Activated CD8-positive, alpha-beta memory T cell treated with anti-CD3 and anti-CD28 coated beads, Interleukin-2, amount 10 ng/mL, durations not matched to agents 7 days and 5 days (primary cell): ENCODE measurements at places on chromosomes 6 and 20. TPM values are rescaled to one million over a fixed set of nuclear protein-coding genes. Genes with fewer than 3 reads are reported as not detected.

DNA sequence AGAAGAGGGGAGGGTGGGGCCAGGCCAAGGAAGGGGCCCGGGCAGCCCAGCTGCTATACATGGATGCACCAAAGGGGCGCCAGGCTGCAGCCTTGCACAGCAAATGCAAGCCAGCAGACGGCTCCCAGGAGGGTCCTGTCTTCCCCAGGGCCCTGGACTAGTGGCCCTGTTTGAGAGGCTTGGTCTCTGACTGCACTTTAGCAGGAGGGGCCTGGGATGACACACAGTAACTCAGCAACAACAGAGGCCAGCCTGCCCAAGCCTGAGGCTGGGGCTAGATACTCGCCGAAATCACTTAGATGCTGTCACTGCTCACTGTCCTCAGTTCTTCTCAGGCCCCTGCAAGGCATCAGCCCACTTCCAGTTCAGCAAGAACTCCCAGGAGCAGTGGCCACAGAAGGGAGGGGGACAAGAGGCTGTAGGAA is 73.5 kb downstream of the TRAM2 start:
- H3K27me3 ChIP-seq = no peaks in the 10 kb centered on the region
- H3K36me3 ChIP-seq = no peaks in the 10 kb centered on the region
- DNase-seq = no peak
- H3K4me1 ChIP-seq = peaks cover 3% of the 10 kb centered on the region
- no peak overlapping the region for H3K4me3 ChIP-seq

The MUC21 gene
- not detected for total RNA-seq

The CST8 gene
- not detected for total RNA-seq

DNA sequence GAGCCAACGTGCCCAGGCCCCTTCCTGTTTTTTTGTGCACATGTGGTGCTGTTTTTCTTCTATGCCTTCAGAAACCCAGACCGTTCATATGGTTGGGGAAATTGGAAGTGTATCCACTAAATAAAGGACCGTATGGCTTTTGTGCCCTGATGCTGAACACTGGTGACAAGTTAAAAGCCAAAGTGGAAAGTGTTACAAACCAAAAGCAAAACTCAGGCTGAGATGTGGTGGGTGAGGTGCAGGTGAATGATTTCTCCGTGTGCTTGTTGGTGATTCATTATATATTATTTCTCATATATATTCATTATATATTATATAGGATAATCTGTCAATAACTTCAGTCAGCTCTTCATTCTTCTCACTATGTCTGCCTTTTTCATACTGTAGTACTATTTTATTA is 148.6 kb downstream of the SOBP start:
- H3K4me1 ChIP-seq = peaks cover 25% of the 10 kb centered on the region
- no peak overlapping the region for H3K27ac ChIP-seq
- peaks cover 2% of the 10 kb centered on the region for H3K36me3 ChIP-seq
- H3K27me3 ChIP-seq = peaks cover 74% of the 10 kb centered on the region
- H3K4me3 ChIP-seq = no peak overlapping the region

The SAPCD1 gene
- total RNA-seq = 19.2 TPM

GRCh38 chr6:4336084-4336483 is 200.7 kb upstream of the ECI2 start:
- H3K4me3 ChIP-seq = no peak overlapping the region
- DNase-seq = no peak
- H3K27ac ChIP-seq = no peak overlapping the region

The TMEM217 gene
- 2.7 TPM for total RNA-seq

DNA sequence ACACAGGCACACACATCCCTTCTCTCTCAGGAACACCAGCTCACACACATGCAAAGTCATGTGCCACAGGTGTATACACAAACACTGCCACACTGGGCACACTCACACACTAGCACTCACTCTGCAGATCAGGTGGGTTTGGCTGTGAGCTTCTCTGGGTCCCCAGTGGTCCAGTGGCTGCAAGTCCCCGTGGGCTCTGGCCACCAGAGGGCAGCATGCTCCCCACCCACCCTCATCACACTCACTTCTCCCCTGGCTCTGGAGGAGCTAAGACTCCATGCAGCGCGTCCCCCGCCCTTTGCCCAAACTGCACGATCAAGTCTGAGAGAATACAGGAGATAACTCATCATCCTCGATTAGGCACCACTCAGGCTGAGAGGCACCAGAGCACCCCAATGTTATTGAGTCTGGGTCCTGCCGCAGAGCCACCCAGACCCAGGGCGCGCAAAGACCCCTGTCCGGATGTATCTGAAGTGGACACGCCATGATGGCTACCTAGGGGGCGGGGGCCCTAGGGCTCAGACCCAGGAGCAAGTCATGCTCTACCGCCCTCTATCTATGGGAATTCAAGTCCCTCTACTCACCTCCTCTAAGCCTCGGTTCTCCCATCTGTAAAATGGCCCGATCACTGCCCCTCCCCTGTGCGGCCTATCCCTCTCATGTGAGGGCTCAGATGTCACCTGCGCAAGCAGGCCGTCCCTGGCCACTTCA is 90.5 kb downstream of the GRM4 start:
- no peak overlapping the region for H3K4me3 ChIP-seq
- no peaks in the 10 kb centered on the region for H3K4me1 ChIP-seq
- DNase-seq = peak; percentile 74
- peaks cover 8% of the 10 kb centered on the region for H3K27me3 ChIP-seq

The MMUT gene
- 15.1 TPM for total RNA-seq

GRCh38 chr20:14337400-14338171 is at the start of gene FLRT3:
Gene FLRT3 (minus strand): TSS chr20:14337612. CDS start chr20:14327506, 10,106 bp downstream.
- H3K4me3 ChIP-seq = no peak within 1 kb of the TSS
- no peak for DNase-seq
- H3K4me1 ChIP-seq = no peaks in the 10 kb centered on the region

- no peak overlapping the region for H3K27ac ChIP-seq
- peaks cover 2% of the 10 kb centered on the region for H3K36me3 ChIP-seq
- H3K27me3 ChIP-seq = peaks cover 51% of the 10 kb centered on the region
- H3K4me1 ChIP-seq = peaks cover 4% of the 10 kb centered on the region
- no peak overlapping the region for H3K4me3 ChIP-seq
Observed at GRCh38 chr6:157249826-157250225, 73.5 kb downstream of the TMEM242 start.

DNA sequence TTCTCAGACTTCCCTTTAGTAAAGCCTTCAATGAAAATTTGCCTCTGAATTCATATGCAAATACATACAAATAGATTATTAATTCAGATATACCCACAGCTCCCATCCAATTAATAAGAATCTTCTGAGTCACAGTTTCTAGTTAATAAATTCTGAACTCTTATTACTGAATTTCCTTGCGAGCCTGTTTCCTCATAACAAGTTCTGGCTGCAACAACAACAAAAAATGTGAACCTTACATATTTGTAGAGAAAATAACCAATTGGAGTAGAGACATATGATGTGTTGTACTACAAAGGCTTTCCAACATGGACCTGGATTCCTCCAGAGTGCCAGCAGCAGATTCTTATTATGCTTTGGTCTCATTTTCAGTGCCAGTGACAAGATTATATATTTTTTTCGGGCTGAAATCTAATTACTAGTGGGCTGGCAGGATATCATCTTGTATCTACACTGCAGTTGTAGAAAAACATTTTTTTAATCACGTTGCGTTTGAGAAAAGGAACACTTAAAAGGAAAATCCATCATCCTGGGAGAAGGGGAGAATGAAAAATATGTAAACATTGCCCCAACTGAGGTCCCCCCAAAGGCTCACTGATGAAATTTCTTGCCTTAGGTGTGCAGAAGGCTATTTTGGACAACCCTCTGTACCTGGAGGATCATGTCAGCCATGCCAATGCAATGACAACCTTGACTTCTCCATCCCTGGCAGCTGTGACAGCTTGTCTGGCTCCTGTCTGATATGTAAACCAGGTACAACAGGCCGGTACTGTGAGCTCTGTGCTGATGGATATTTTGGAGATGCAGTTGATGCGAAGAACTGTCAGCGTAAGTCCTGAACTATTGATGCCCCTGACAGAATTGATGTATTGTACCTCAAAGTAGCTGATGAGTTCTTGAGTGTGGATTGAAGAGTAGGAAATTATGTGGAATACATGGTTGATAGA is 404.6 kb downstream of the LAMA2 start:
- H3K27me3 ChIP-seq = no peaks in the 10 kb centered on the region
- no peaks in the 10 kb centered on the region for H3K36me3 ChIP-seq
- DNase-seq = no peak
- H3K4me1 ChIP-seq = no peaks in the 10 kb centered on the region
- H3K27ac ChIP-seq = no peak overlapping the region
- no peak overlapping the region for H3K4me3 ChIP-seq

The CST2 gene
- not detected for total RNA-seq

The CTSZ gene
- 48.0 TPM for total RNA-seq

The NR2E1 gene
- not detected for total RNA-seq

The FAM83C gene
- not detected for total RNA-seq

The PRRT1 gene
- total RNA-seq = 0.23 TPM

The MAS1 gene
- not detected for total RNA-seq

GRCh38 chr6:151847064-151847463 is 39.6 kb downstream of the ESR1 start:
- no peaks in the 10 kb centered on the region for H3K4me1 ChIP-seq
- no peaks in the 10 kb centered on the region for H3K27me3 ChIP-seq
- H3K36me3 ChIP-seq = no peaks in the 10 kb centered on the region
- no peak overlapping the region for H3K27ac ChIP-seq
- H3K4me3 ChIP-seq = no peak overlapping the region

The MUC22 gene
- total RNA-seq = not detected

DNA sequence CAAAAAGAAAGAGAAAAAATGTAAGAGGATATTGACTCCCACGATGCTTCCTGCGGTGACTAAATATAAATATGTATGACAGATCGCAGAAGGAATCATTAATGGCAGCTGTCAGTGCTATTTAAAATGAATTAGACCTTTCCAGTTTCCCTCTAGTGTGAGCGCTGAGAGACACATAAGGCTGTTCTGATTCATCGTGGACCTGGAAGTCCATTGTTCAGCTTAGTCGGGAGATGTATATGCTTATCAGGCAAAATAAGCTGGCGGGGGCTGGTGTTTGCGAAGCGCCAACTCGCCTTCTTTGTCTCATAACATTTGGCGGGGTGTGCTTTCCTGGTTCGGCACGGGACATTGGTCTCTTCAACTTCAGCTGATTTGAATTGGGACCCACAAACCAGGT is 95.4 kb downstream of the CDH4 start:
- no peak for DNase-seq
- no peaks in the 10 kb centered on the region for H3K36me3 ChIP-seq
- H3K27me3 ChIP-seq = no peaks in the 10 kb centered on the region
- no peak overlapping the region for H3K27ac ChIP-seq

The ACSS1 gene
- 44.4 TPM for total RNA-seq

GRCh38 chr6:74971633-74972032 is 234.2 kb downstream of the COL12A1 start:
- H3K27ac ChIP-seq = no peak overlapping the region
- no peak overlapping the region for H3K4me3 ChIP-seq
- no peaks in the 10 kb centered on the region for H3K36me3 ChIP-seq
- H3K4me1 ChIP-seq = no peaks in the 10 kb centered on the region

DNA sequence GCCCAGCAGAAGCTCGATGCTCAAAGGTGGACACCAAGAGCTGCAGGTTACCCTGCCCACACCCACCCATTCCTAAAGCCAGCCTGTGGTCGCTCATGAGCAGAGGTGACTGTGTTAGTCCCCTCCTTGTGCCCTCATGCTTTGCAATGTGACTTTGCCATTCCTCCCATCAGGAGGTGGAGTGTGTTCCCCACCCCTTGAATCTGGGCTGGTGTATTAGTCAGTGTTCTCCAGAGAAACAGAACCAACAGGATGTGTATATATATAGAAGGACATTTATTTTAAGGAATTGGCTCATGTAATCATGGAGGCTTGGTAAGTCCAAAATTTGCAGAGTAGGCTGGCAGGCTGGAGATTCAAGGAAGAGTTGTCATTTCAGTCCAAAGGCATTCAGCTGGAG is 54.4 kb upstream of the RNF24 start:
- no peaks in the 10 kb centered on the region for H3K4me1 ChIP-seq
- no peaks in the 10 kb centered on the region for H3K36me3 ChIP-seq
- H3K27ac ChIP-seq = no peak overlapping the region
- peaks cover 5% of the 10 kb centered on the region for H3K27me3 ChIP-seq

DNA sequence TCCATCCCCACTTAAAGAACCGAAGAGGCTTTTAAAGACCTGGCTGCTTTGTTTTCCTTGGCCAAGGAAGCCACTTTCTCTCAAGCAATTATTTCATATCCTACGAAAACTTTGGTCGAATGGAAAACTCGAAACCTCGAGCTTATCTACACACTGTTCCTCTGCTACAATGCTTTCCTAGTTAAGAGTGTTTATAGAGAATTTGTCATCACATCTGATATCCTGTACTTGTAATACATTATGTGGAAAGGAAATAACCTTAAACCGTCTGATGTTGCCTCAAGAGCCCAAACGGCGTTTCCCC is 28.1 kb downstream of the TFAP2B start:
- H3K4me3 ChIP-seq = no peak overlapping the region
- H3K4me1 ChIP-seq = no peaks in the 10 kb centered on the region
- H3K27me3 ChIP-seq = peaks cover 88% of the 10 kb centered on the region
- no peak overlapping the region for H3K27ac ChIP-seq
- no peak for DNase-seq
- peaks cover 1% of the 10 kb centered on the region for H3K36me3 ChIP-seq

DNA sequence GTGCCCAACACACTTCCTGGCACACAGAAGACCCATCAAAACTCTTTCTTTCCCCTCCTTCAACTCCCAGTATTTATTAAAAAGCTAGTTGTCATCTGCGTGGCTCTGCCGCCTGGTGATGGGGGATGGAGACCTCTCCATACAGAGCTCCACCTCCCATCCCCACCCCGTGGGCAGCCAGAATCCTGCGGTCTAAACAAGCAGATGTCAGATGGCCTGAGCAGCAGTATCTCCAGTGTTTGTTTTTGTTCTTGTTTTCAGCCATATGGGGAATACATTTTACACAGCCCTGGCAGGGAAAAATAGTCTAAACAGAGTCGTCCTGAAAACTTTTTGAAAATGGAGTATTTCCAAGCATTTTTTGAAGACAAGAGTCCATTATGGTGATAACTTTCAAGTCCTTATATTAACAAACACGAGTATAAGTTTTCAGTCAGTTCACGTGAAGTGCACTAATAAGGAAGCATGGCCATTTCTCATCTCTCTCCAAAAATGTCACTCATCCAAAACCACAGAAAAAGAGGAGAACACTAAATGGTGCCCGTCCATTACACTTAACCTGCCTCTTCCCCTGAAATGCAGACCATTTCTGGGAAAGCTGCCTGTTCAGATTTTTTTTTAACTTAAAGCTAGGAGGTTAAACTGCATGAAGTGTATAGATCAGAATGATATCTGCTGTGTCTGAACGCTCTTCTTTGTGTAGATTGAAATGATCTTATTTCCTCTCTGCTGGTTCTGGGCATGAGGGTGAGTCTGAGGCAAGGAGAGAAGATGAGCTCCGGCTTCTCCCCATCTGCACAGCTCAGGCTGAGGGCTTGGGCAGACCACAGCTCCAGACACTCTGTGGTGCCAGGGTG is 91.0 kb downstream of the TCP11 start:
- DNase-seq = no peak
- no peak overlapping the region for H3K4me3 ChIP-seq
- H3K36me3 ChIP-seq = no peaks in the 10 kb centered on the region
- no peak overlapping the region for H3K27ac ChIP-seq
- H3K27me3 ChIP-seq = no peaks in the 10 kb centered on the region
